ENCODE measurements at places on chromosomes 13 and 19.

GRCh38 chr19:56217039-56217949 is 15.2 kb downstream of the ZSCAN5C start:
- no peak for DNase-seq

GRCh38 chr13:91526543-91527033 is 128.2 kb downstream of the GPC5 start:
- no peak for DNase-seq

- DNase-seq: peak; percentile 65
These were observed 55.0 kb upstream of the EEF1AKMT1 start for GRCh38 chr13:20828539-20829364.

DNA sequence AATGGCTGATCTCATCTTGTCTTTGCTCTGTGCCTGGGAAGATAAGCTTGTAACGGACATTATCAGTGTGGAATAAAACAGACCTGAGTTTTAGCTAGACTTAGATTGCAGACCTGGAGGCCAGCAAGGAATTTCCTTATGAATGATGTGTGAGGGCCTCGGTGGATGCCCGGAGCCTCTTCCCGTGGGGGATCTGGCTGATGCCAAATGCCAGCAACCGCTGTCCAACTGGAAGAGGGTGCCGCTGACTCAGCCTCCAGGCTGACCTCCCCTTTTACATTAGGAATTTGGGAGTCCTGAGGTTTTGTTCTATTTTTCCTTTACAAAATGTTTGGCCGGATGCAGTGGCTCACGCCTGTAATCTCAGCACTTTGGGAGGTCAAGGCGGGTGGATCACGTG is 19.6 kb upstream of the LILRA2 start:
- no peak for DNase-seq

GRCh38 chr13:48873081-48873480 is 102.6 kb upstream of the FNDC3A start:
- no peak for DNase-seq

DNA sequence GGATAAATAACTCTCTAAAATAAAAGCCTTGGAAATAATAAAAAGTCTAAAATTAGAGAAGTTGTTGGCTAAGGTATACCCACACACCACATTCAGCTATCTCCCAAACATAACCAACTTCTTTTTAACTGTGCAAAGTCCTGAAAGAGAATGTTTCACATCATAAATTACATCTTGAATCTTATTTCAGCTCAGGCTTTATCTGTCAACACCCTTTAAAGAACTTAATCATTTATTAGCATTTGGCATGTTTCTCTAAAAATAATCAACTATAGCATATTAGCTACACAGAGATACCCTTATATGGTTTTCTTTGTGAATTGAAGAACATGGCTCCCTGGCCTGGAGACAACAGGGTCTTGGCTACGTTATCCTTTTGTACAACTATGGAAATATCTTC is 6.9 kb downstream of the EDNRB start:
- no peak for DNase-seq

- no peak for DNase-seq
These were observed 419.3 kb upstream of the KLHL1 start for GRCh38 chr13:70527599-70527998.

- no peak for DNase-seq
These were observed 63.4 kb upstream of the LRCH1 start for GRCh38 chr13:46489586-46490023.

- DNase-seq: no peak
These were observed 25.8 kb downstream of the NALCN start for GRCh38 chr13:101390461-101390860.

DNA sequence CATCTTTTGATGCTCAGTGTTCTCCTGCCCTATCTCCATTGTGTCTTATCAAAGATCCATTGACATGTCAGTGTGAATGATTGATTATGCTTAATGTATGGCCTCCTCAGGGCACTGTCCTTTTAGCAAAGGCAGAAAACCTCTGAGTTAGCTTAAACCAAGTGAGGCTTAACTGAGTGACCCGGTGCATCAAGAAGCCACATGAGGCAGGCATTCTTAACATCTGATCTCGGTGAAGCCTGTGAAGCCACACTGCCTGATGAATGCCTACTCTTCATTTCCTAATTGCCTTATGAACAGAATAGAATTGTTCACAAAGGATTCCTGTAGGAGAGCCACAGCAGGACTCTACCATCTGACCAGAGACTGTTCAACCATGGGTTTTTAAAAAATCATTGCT is 168.1 kb upstream of the SOX21 start:
- no peak for DNase-seq

DNA sequence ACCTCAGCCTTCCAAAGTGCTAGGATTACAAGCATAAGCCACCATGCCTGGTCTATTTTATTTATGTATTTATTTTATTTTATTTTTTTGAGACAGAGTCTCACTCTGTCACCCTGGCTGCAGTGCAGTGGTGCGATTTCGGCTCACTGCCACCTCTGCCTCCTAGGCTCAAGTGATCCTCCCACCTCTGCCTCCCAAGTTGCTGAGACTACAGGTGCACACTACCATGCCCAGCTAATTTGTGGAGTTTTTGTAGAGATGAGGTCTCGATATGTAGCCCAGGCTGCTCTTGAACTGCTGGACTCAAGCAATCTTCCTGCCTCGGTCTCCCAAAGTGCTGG is 10.3 kb upstream of the ADGRE5 start:
- no peak for DNase-seq

GRCh38 chr13:98541701-98542203 is 35.2 kb downstream of the STK24 start:
- no peak for DNase-seq

DNA sequence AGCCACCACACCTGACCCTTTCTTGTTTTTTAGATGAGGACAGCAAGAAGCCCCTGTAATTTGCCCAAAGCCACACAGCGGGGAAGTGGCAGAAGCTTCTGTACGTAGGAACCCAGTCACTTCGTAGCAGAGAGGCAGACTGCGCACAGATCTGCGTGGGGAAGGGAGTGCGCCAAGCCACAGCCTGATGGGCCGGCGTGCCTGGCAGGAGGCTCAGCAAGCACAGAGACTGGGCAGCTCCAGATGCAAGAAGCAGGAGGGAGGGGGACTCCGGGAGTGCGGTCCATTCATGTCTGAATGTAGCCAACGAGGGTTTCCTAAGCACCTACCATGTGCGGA is 347 bp upstream of the TJP3 start:
- DNase-seq: no peak

DNA sequence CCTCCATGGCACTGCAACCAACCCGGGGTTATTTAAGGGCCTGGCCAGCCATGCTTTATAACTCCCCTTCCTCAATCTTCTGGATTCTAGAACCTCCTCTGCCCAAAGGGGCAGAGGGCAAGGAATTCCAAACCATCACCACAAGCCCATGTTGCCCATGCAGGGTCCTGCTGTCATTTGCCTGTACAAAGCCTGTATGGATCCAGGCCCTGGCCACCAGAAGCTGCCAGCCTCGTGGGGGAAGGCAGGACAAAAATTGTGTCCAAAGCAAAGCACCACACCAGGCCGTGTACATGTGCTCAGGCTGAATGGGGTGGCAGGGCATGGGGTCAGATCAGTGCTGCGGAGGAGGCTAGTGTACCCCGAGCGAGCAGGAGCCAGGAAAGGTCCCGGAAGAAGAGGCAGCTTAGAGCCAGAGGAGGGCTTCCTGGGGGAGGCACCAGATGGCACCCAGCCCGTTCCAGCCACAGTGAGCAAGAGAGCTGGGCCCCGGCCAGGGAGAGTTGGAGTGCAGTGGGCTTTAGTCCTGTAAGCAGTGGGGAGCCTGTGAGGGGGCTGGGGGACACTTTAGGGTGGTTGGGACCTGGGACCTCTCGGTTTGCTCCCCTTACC is 35.8 kb downstream of the CAPN12 start:
- DNase-seq: no peak

DNA sequence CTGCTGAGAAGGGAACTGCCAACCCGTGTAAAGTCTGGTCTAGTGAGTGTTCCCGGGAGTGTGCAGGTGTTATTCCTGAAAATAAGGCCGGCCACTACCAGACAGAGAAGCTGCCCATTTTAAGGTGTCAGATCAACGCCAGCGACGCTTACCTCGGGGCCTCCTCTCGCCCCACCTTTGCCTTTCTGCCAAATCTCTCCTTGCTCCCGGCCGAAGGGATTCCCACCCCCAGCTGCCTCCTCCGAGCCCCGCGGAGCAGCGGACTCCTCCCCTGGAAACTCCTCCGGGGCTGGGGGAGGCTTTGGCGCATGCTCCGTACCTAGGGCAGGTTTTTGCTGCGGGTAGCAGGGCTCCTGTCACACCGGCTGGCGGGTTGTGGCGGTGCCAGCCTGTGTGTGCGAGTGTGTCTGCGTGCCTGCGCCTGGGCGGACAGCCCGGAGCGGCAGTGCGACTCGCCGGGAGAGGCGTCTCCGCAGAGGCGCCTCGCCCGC is at the start of gene HS6ST3:
HS6ST3 (plus strand) TSS at position 359 of the 491 bp plus-strand sequence.
- peak; percentile 14 for DNase-seq

GRCh38 chr13:103839460-103839859 is 773.2 kb upstream of the SLC10A2 start:
- DNase-seq: no peak

DNA sequence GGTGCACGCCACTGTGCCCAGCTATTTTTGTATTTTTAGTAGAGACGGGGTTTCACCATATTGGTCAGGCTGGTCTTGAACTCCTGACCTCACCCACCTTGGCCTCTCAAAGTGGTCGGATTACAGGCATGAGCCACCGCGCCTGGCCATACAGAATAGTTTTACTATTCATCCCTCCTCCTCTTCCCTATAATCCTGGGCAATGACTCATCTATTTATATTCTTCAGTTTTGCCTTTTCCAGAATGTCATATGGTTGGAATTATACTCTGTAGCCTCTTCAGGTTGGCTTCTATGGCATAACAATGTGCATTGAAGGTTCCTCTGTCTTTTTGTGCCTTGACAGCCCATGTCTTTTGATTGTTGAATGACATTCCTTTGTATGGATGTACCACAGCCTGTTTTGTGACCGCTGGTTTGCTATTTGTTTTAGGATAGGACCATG is 22.2 kb upstream of the LRP3 start:
- no peak for DNase-seq

- no peak for DNase-seq
These were observed 4.0 kb upstream of the ZNF222 start for GRCh38 chr19:44021221-44021620.

DNA sequence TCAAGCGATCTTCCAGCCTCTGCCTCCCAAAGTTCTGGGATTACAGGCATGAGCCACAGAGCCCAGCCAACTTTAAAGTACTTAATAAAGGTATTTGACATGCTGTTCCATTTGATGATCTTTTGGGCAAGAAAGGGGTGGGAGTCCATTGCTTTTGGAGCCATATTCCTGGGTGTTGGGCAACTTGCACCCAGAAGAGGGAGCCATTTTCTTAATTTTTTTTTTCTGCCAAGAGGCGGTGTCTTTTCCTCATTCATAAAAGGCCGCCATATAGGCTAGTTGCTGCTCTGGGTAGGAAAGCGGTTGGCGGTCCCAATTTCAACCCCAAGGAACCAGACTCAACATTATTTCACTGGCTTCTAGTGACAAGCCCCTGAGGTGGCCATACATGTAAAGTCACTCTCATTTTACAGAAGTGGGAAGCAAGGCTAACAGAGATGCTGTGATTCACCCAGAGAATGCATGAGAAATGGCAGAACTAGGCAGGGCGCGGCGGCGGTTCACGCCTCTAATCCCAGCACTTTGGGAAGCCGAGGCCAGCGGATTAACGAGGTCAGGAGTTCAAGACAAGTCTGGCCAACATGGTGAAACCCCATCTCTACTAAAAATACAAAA is 139.6 kb downstream of the CACNA1A start:
- DNase-seq: peak; percentile 54

DNA sequence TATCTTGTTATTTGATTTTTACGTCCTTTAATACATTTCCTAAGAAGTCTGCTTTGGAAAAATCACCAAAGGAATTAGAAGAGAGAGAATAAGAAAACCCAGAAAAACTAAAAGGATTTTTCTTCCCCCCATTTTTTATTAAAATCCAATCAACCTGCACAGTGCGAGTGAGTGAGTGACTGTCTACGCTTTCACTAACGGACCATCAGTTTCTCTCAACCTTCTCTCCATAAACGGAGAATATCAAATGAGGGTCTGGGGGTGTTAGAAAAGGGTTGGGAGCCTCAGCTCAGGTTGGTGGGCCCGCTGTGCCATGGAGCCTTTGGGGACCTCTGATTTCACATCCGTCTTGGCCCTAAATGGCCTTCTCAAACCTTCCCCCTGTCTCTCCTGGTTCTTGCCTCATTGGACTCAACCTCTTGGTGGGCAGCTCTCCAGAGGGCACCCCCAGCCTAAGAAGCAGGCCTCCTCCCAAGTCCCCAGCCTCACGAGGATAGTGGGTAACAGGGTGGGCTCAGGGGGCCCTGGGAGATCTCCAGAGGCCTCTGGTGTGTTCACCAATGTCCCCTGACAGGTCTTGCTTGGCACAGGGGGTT is 763 bp upstream of the LRP3 start:
- no peak for DNase-seq

GRCh38 chr19:45368737-45369340 is 1.5 kb downstream of the ERCC2 start:
- DNase-seq: no peak

DNA sequence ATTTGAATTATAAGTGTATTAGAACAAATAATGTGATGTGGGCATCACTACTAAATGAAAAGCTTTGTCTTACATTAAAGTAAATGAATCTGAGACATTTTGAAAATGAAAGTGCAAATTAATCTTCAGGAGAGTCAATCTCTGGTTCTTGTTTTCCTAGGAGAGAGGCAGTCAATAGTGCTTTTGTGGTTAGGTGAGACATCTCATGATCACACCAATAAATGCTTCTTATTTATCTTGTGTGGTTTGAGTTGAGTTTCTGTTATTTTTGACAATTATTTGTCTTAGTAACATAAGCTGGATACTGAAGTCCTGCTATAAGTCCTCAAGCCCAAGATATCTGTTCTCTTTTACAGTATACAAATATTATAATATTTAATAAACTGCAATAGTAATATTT is 1378.0 kb upstream of the PCDH9 start:
- no peak for DNase-seq
